Stimulated activated CD4-positive, alpha-beta T cell treated with anti-CD3 and anti-CD28 coated beads, Interleukin-2, amount 100 ng/mL, for 4 hours (primary cell): ENCODE measurements at places on chromosomes 7 and 10.

DNA sequence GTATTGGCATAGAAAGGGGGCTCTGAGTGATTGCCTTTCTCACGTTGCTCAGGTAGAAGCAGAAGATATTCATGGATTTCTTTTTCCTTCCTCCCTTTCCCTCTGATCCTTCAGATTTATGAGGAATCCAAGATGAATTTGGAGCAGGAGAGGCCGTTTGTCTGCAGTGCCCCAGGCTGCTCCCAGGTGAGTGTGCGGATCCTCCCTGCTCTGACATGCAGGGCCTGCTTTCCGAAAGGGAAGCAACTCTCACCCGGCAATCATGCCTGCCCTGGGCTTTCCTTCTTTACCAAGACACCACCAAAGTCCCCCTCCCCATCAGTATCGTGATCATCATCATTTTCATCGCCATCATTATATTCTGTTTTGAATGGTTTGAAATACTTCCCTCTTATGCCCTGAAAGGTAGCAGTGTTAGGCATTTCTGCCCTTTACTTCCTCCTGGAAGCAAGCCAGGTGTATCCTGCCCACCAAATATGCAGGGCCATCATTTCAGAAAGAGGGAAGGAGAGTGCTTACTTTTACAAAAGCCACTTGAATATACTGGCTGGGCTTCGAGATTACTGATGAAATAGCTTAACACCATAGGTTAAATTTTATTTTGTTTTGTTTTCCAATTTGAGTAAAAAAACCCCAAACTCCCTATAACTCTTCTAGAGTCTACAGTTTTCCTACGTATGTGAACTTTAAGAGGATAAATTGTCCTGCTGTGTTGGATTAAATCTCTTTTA is 75.9 kb downstream of the CREB5 start:
- DNase-seq, result no peak

DNA sequence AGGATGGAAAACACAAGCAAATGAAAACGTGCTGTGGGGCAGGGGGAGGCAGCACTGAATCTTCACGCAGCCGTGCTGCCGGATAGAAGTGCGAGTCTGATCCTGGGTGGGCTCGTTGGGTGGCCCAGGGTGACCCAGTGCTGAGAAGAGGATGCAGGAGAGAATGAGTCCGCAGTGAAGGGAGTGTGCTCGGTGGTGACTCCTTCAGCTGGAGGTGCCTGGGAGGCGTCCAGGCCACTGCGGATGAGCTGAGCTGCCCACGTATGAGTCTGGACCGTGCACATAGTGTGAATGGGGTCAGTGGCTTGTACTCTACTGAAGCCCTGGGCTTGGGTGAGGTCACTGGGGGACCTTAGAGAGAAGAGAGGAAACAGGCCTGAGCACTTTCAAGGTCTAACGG is 190.0 kb upstream of the MGMT start:
- no peak for DNase-seq

DNA sequence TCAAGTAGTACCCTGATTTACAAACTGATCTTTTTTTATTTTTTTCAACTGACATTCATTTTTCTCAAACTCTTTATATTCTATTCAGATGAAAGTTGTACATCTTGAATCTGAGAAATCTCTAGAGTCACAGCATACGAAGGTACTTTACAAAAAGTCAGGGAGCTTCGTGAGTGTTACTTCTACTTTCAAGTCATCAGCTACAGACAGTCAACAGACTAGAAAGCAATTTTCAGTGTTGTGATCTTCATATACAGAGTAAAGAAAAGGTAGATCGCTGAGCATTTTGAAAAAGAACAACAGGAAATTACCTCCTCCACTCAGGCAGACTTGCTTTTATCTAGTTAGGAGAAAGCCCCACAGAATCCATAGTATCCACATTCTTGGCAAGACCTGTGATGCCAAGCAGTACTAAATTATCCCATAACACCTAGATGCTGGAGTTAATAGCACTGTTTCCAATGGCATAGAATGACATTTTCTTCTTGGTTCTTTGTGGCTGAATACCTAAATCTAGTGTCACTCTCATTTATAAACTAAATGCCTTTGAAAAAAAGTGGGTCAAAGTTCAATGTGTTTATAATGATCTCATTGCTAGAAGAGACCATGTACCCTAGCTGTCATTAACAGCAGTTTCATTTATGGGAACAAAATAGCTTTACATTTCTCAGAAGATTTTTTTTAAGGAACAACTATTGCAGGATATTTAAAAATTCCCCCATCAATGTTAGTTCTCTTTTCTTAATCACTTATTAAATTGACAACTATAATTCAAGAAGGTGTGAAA is 12.0 kb upstream of the ZNF800 start:
- no peak for DNase-seq

DNA sequence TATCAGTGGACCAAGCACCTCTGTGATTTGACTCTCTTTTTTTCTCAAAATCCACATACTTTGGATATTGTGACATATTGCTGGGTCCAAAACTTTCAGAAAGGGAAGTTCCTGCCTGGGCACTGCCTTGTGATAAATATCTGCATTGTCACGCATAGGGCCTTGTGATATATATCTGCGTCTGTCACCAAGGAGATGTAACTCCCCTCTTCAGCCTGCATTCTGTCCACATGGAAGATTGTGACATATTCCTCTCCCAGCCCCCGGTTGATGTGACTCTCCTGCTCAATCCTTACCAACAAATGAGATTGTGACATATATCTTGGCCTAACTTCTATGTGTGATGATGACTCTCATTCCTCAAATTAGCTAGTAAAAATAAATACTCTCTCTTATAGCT is 25.4 kb upstream of the ZNF107 start:
- DNase-seq, result no peak

DNA sequence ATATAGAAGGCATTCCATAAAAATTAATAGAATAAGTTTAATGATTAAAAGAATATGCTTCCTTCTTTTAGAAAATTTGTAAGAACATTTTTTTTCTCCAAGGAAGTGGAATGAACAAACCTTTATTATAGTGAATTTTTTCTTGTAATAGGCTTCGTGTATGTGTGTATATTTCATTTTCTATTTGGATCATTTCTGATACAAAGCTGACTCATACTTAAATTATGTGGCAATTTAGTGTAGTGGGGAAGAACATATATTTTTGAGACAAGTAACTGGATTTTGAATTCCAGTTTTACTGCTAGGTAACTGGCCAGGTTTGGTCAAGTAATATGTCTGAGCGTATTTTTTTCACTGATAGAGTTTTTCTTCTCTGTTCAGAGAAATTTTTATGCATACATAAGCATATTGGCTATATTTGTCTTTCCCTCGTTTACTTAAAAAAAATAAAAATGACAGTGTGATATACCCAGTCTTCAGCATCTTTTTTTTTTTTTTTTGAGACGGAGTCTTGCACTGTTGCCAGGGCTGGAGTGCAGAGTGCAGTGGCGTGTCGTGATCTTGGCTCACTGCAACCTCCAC is 50.8 kb downstream of the CDK13 start:
- no peak for DNase-seq

DNA sequence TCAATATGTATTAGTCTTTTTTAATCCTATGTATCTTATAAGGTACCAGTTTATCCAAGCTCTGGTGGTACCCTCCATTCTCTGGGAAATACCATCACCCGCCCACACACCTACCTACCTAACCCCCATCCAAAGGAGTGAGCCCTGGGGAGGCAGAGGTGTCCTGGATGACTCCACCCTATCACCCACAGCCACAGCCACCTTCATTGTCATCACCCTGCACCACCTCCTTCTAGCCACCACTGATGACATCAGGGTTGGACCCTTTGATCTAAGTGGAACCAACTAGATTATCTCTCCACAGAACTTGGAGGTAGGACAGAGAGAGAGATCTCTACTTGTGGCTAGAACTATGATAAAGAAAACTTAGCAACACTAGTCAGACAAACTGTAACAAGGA is 259.4 kb downstream of the PARD3 start:
- DNase-seq, result no peak

GRCh38 chr10:76306856-76307255 is 875.4 kb downstream of the LRMDA start:
- DNase-seq, result no peak

DNA sequence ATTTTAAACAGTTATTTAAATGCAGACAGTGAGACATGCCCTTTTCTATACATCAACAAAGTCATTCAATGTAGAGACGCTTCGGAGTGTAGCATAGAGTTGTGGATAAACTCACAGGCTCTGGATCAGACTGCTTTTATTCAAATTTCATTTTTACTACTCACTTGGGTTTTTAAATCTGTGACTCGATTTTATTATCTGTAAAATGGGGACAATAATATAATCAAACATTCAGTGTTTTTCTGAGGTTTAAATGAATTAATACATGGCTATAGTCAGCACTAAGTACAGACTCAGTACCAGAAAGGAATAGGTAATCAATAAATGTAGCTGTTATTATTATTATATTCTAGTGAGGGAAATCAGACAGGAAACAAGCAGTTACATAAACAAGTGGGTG is 43.4 kb downstream of the THSD7A start:
- DNase-seq, result no peak

- DNase-seq, result no peak
Measured at GRCh38 chr10:64535131-64535867, 1014.1 kb downstream of the REEP3 start.
